Fibroblast of skin of left biceps (primary cell): ENCODE measurements at places on chromosomes 7 and 10.
A peak's percentile ranks its signal among the peaks of the same experiment; 100 is the strongest.

- no peak for DNase-seq
Measured at GRCh38 chr10:43383204-43383971, 12.0 kb downstream of the FXYD4 start.

- DNase-seq = no peak
Measured at GRCh38 chr7:74222851-74223710, 13.3 kb downstream of the LAT2 start.

DNA sequence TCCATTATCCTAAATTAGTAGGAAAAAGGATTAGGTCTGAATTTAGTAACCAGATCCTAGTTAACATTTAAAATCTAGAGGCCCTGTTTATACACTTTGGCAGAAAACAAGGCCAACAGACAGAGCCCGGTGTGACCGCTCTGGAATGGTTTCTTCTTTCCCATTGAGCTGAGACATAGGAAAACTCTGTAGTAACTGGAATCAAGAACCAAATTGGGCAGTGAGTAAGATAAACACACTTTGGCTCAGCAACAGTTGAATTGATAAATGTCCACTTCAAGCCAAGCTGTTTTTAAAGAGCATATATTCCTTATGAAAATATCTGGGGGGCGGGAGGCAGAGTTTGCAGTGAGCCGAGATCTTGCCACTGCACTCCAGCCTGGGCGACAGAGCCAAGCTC, 343.7 kb upstream of the SEMA3A start:
- no peak for DNase-seq

DNA sequence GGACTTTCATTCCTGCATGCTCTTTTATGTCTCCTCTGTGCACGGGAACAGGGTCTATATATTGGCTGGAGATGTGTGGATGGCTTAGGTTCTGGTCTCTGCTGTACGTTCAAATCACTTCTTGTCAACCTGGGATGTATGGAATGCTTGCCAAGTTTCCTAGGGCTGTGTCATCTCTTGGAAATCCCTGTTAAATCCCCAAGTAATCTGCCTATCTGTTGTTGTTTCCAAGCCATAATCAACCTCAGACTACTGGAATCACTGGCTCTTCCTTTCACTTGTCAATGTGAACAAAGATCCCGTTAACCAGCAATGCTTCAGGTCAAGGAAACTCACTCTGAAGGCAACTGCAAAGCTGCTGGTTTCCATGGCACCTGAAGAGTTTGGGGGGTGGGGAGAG, 93.3 kb upstream of the FAM171A1 start:
- DNase-seq = no peak

- DNase-seq = peak; percentile 53
Measured at GRCh38 chr7:114789871-114790311, 132.0 kb upstream of the MDFIC start.
